NT2/D1 (cell line): ENCODE measurements at places on chromosomes 2 and 18.

GRCh38 chr2:156511122-156511521 lies 74.9 kb downstream of the GPD2 start:
- DNase-seq, result no peak

DNA sequence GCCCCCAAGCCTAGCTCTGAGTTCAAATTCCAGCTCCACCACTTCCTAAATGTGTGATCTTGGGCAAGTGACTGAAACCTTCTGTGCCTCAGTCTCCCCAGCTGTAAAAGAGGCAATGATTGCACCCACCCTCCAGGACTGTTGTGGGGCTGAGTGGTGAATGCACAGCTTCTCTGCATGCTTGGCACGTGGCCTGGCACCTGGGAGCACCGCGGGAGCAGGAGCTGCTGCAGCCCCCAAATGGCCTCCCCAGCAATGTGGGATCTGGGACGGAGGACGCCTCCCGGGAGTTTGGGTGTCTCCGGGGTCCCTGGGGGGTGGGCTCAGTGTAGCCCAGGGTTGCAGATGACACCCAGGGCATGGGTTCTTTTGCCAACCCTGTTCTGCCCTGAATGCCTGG lies 1.6 kb downstream of the KLHL30 start:
- no peak for DNase-seq

DNA sequence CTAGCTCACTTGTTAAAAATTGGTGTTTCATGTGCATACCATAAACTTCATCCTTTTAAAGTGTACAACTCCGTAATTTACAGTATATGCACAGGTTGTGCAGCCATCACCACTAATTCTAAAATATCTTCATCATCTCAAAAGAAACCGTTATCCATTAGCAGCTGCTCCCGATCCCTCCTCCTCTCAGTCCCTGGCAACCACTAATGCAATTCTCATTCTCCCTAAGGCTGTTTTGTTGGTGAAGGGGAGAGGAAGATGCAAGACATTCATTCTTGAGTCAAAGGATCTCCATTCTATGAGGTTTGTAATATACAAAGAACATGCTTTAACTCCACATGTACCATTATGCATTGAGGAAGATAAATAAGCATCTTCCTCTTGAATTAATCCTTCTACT lies 48.6 kb downstream of the RNU4ATAC start:
- no peak for DNase-seq

DNA sequence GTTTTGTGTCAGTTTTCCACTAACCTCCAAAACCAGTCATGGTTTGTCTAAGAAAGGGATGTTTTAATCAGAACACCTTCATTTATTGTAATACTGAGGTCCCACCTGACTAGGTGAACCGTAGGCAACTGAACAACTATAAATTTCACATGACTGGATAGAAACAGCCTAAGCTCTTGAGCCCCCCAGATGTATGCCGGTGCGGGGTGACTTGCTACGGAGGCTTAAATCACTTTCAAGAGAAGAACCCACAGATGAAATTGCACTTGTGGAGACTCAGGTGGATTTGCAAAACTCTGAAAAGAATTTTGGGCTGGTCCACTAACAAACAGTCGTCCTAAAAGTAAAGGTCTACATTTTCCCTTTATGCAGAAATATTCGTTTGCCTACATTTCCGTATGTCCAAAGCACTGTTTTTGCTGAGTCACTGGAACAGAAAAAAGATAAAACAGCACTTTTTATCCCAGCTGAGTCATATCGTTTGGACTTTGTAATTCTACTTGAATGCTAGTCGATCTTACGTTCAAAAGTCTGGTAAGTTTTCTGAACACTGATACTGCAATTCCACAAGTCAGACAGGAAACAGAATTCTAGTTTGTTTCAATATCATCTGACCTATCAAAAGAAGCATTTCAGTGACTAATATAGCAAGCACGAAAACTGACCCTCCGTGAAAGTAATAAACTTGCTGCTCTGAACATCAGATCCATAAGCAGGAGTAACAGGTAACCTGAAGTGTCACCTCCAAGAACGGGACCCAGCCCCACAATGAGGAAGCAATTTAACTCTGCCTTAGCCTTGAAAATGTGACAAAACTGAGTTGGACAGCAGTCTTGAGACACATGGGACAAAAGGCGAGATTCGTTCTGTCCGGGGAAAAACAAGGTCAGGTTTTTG lies 18.1 kb downstream of the ZNF516 start:
- DNase-seq, result no peak

DNA sequence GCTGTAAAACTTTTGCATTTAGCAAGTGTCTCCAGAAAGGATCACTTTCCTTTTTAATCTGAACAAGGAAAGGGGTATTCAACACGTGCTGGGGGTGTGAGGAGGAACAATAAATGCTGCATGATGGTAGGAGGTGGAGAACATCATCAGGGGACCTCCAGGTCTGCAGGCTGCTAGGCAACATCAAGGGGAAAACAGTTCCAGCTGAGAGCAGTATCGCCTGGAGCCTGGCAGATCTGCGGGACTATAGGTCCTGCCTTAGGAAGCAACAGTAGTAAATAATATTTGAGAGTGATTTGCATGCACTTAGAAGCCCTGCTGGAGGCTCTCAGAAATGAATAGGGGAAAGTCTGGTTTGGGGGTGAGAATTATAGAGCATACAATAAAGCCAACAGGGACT lies 175.6 kb downstream of the SUCLG1 start:
- DNase-seq, result no peak

- DNase-seq, result no peak
Measured at GRCh38 chr2:233823731-233824121, 30.6 kb downstream of the HJURP start.

- DNase-seq, result no peak
Measured at GRCh38 chr2:119333360-119333759, 33.3 kb downstream of the C2orf76 start.

DNA sequence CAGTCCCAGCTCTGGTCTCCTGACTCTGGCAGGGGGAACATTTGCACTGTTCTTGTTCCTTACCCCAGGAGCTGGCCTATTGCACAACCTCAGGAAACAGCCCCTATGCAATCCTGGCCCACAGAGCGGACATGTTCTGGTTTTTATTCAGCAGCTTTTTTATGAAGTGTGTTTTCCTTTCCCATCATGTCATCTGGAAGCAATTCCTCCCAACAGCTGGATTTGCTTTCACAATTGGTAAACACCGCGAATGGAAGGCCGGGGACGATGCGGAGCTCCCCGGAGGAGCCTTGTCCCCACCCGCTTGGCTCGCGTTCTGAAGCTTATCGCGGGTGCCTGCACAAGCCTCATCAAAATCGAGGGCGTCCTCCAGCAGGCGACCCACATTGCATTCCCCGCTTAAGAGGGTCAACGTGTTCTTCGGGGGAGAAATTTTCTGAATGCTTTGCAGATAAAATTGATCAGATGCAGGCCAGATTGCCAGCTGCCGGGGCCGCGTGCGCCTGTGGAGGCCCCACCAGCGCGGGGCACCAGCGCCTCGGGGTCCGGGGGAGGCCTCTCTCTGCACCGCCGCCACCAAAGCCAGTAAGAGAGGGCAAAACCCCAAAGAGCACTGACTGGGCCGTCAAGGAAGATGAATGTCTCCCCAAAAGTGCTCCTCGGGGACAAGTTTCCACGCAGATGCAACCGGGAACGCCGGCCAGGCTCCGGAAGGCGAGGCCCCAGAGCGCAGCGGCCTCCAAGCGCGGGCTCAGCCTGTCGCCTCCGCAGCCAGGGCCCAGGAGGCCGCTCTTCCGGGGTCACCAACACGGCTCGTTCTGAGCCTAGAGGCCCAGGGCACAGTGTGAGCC lies 60.3 kb upstream of the SP3 start:
- no peak for DNase-seq

- DNase-seq, result no peak
Measured at GRCh38 chr18:22424565-22424963, 6.8 kb upstream of the CTAGE1 start.

DNA sequence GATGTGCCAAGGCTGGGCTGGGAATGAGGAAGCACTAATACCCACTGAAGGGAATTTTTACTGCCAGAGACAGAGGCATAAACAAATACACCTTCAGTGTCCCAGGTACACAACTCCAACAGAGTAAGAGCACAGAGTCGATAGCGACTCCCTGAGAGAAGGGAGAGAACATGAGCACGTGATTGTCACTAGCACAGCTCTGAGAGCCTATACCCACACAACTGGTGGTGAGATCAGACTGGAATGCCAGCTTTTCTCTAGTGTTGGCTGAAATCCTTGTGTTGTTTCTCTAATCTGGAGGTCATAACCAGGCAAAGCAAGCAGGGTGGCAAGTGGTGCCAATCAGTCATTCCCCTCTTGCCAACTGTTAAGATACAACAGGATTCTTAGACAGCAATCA lies 377.2 kb downstream of the CNTNAP5 start:
- no peak for DNase-seq

GRCh38 chr2:202140522-202141252 lies 67.6 kb downstream of the KIAA2012 start:
- DNase-seq, result no peak

- DNase-seq, result no peak
Measured at GRCh38 chr2:12607971-12608370, 108.8 kb upstream of the TRIB2 start.

DNA sequence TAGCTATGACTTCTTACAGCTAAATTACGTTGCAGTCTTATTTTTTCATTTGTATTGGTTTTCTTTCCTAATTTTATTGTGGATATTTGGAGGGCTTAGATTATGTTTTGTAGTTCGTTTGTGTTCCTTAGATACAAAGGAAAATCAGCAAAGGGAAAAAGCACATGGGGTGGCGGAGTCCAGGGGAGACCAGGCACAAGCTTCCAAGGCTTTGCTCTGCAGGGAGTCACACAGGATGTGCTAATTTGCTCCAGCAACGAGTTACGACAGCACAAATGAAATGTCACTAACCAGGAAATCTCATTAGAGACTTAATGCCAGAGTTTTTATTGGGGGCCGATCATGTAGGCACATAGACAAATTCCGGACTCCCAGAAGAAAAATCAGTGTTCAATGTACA lies 60.5 kb upstream of the CABYR start:
- no peak for DNase-seq

DNA sequence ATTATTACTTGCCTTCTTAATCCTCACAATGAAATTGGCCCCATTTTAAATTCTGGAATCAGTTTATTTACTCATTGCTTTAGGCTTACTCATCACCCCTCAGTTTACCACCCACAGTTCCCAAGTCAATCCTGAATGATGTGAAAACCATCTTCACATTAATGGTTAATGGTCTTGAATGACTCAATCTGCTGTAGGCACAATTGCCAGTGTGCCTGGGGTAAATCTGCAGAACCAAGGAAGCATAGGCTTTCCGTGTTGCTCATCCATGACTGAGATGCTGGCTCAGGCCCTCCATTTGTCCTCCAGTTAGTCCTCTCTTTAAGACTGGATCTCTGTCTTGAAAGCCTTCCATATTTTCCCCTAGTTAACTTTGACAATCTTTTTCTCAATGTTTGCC lies 164.5 kb downstream of the PMAIP1 start:
- no peak for DNase-seq

DNA sequence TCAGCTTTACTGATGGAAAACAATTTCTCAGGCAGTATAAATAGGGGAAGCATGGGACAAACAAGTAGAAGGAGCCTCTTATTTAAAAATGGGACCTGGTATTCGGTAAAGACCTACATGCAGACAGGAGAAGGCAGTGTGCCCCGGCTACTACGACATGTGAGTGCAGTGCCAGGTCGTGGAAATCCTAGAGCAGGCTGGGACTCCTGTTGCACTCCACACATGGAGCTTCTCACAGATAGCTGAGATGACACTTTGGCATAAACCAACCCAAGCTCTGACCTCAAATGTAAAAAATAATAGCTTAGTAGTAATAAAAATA lies 885 bp upstream of the DSEL start:
- no peak for DNase-seq

- DNase-seq, result no peak
Measured at GRCh38 chr2:71878626-71879508, 268.8 kb downstream of the CYP26B1 start.

- peak; percentile 32 for DNase-seq
Measured at GRCh38 chr18:12946549-12947284, 1.1 kb upstream of the SEH1L start.

DNA sequence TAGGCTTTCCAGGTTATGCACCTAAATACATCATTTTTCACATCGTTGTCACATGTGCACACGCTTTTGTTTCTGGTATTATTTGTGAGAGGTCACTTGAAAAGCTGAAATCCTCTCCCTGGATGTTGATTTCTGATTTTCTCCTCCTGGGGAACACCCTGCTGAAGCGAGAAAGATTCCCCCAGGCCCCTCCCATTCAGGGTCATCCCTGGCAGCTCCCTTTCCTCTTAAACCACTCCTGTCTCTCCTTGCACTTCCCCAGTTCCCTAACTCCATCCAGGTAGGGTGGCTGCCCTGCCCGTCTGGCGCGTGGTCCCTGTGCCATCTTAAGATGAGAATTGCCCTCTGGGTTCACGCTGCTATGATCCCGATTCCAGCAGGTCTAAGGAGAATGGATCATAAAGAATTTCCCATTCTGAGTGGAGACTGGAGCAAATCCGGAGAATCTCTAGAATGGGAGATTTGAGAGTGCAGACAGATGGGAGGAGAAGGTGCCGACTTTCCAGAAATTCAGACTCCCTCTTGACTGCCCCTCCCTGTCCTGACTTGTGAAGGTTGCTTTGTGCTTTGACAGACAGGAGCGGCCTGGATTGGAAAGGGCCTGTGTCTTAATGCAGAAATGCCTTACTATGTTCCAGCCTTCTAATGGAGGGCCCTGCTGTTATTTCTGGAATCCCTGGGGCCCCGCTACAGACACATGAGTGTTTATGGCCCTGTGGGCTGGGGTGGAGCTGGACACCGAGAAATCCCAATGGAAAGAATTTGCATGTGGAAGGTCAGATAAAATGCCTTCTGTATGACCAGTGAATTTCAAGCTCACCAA lies 1.3 kb upstream of the YWHAQ start:
- DNase-seq, result no peak

DNA sequence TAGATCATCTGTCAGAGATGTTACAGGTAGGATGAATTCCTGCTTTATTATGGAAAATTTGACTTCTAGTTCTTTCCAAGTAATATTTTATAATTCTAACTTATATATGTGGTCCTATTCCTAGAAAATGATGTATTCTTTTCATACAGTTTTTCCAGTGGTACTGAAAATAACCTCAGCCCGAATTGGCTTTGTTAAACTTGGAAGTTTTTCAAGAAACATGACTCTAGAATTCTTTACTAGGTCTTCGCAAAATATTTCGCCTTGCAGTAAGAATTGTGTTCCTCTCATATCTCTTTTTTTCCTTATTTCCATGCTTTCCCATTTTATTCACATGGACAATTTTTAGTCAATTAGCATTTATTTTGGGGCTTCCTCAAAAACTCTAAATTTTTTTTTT lies 60.5 kb downstream of the BMPR2 start:
- DNase-seq, result no peak

GRCh38 chr2:19942199-19942598 lies 40.4 kb upstream of the TTC32 start:
- no peak for DNase-seq

GRCh38 chr2:14678761-14679160 lies 46.2 kb downstream of the LRATD1 start:
- no peak for DNase-seq

DNA sequence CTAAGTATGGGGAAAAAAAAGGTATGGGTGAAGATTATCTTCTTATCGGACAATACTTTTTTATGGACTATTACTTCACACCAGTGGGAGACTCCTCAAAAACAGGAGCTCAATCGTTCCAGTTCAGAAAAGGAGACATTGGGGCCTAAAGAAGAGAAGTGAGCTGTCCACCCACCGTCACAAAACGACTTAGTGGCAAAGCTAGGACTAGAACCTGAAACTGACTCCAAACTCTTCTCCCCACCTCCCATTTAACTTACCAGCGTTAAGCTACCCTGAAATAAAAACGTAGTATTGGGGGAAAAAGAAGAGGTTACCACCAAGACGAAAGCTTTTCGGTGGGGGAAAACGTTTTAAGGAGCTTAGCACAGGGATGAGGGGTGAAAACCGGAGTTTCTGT lies 503 bp downstream of the GTF3C3 start:
- no peak for DNase-seq
